ENCODE measurements at places on chromosomes 16 and 17.

- no peak for DNase-seq
Observed at GRCh38 chr17:44627513-44628242, 28.6 kb upstream of the MEIOC start.

DNA sequence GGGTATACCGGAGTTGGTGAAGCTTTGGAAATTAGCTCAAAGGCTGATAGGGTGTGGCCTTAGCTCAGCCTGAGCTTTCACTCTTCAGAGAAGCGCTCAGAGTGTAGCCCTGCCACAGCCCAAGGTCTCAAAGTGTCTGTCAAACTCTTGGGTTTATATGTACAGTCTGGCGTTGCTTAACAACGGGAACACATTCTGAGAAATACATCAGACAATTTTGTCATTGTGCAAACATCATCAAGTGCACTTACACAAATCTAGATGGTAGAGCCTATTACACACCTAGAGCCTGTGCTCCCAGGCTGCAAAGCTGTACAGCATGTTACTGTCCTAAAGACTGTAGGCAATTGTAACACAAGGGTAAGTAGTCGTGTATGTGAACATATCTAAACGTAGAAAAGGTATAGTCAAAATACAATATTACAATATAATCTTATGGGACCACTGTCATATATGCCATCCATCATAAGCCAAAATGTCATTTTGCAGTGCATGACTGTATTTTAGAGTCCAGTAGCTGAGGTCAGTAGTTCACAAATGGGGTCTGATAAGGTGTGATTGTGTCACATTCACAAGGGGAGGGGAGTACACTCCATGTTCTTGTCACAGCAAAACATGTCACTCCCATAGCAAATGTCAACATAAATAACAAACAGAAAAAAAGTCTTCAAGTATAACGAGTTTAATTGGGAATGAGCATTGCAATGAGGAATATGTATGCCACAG, 20.6 kb downstream of the CHAD start:
- DNase-seq, result no peak

GRCh38 chr17:36027761-36028160, 10.0 kb upstream of the CCL23 start:
- DNase-seq, result no peak

GRCh38 chr16:85629853-85630252, 16.7 kb downstream of the GSE1 start:
- no peak for DNase-seq

- no peak for DNase-seq
Observed at GRCh38 chr16:2915196-2915929, 3.6 kb downstream of the FLYWCH1 start.

GRCh38 chr17:82148997-82149396, 51.0 kb upstream of the FASN start:
- DNase-seq, result no peak

DNA sequence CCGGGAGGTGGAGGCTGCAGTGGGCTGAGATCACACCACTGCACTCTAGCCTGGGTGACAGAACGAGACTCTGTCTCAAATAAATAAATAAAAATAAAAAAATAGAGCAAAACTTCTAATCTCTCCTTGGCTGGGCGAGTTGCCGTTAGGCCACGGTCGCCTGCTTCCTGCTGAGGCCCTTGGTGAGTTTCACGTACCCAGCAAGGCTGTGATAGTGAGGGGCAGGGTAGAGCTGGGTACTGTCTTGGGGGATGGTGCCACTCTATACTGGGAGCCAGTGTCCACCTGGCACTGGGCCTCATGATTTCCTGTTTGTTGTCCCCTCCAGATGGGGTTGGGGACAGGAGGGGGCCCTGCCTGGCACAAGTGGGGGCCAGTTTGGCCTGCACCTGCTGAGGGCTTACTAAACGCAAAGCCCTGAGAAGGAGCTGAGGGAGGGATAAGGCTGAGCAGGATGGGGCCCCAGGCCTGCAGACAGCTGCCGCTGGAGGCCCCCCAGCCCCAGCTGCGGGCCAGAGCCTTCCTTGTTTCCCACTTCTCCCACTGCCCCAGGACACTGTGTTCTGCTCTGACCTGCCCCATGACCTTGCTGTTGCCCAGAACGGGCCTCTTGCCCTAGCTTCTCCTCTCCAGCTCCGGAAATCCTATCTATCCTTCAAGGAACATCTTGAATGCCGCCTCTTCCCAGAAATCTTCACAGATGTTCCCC, 25.4 kb downstream of the GJD3 start:
- DNase-seq, result no peak

DNA sequence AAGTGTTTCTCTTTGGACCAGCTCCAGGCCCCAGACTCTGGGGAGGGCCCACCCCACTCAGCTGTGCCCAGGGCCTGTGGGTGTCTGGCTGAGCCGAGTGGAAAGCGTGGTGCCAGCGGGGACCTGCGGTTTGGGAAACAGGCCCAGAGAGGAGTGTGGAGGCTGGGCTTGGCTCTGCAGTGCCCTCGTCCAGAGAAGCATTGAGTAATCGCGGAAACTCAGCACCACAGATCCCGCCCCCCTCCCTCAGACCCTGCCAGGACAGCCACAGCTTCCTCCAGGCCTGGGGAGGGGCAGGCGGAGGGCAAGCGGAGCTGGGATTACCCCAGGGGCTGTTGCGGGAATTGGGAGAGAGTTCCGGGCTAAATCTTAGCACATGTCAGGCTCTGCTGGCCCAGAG, 14.6 kb upstream of the PITPNA start:
- DNase-seq, result no peak

- no peak for DNase-seq
Observed at GRCh38 chr17:63596856-63597586, 3.7 kb upstream of the TACO1 start.

GRCh38 chr17:48997103-48997826, at the start of gene IGF2BP1:
Gene IGF2BP1, plus strand, starts transcription at chr17:48997385. Its CDS starts 361 bp downstream, at chr17:48997746.
- no peak for DNase-seq

GRCh38 chr16:84950906-84951305, 60.4 kb downstream of the ZDHHC7 start:
- no peak for DNase-seq

GRCh38 chr16:13061691-13062090, 160.3 kb downstream of the SHISA9 start:
- DNase-seq, result no peak

DNA sequence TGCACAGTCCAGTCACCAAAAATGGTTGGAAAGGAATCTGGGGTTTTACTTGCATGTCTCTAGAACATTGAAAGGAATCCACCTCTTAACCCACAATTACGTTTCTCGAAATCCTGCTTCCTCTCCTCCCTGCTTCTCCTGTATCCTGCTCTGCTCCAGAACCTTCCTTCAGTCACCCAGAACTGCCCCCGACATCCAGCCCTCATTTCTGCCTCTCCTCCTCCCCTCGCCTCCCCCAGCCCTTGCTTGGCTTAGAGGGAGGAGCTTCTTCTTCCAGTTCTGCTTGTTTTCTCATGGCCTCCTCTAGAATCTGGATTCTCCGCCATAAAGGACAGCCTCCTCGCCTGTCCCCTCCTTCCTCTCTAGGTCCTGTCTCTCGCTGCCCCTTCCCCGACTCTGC, 48.3 kb downstream of the ZDHHC7 start:
- DNase-seq, result no peak

DNA sequence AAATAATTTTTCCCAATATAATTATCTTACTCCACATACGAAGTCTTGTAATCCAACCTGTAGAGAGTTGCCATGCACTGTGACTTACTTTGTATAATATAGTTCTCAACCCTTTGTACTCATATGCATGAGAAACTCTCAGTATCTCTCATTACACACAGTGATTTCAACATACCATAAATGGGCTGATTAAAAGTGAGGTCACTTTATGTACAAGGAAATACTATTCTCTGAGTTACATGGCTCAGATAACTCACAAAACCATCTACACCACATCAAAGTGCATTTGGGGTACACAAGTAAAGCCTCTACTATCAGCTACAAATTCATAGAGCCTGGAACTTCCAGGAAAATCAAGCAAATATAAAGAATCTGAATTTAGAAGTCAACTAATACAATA, 27.9 kb downstream of the SLFN12 start:
- no peak for DNase-seq

DNA sequence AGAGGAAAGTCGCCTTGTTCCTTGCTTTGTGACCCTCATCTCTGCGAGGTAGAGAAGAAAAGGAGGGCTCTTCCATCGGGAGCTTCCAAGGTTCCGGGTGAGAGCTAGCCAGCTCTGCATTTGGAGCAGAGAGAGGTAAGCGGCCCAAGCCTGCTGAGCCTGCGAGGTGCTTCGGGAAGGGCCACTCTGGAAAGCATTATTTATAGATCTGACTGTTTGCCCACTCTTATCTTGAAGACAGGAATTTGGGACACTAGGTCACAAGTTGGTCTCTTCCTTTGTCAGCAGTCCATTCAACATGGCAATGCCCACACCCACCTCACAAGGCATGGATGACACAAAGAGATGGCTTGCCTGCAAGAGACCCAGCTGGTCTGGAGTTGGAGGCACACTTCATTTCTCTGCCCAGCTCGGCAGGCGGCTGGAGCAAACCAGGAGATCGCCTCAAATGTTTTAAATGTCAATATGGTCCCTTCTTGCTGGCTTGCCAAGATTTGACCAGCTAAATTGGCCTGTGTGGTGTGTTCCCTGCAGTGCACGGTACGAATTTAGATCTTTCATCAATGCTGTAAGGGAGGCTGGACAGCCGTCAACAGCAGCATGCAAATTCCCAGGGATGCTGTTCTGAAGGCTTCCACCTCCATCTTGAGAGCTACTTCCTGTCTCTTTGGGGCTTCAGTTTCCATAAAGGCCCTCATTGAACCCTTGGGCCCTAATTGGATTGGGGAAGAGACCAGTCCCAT, 19.5 kb downstream of the CBX4 start:
- no peak for DNase-seq

DNA sequence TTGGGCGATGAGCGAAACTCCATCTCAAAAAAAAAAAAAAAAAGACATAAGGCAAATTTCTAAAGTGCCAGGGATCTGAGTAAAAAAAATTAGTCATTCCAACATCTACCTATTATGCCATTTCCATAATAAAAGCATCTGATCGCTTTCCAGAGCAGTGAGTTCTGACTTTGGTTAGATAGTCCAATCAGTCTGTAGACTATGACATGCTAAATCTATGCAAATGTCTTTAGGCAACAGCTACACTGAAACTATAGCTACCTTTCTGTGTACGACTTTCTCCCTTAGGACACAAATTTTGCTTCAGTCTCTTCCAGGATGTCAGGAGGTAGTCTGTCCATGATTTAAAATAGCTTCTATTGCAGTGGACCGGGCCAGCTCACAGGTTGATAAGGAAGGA, 58.9 kb upstream of the ARHGAP44 start:
- DNase-seq, result no peak

DNA sequence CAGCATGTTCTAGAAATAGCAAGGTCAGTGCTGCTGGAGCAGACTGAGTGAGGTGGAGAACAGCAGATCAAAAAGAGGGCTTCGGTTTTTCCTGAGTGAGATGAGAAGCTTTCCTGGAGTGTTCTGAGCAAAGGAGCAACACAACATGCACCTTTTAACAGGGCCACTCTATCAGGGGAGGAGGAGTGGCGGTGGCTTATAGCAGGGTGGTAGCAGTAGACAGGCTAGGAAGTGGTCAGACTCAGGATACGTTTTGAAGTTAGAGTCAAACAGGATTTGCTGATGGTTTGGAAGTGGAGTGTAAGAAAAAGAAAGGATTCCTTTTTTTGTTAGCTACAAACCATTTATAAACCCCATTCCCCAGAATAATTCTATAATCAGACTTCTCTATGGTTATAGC, 12.5 kb downstream of the POLG2 start:
- no peak for DNase-seq

DNA sequence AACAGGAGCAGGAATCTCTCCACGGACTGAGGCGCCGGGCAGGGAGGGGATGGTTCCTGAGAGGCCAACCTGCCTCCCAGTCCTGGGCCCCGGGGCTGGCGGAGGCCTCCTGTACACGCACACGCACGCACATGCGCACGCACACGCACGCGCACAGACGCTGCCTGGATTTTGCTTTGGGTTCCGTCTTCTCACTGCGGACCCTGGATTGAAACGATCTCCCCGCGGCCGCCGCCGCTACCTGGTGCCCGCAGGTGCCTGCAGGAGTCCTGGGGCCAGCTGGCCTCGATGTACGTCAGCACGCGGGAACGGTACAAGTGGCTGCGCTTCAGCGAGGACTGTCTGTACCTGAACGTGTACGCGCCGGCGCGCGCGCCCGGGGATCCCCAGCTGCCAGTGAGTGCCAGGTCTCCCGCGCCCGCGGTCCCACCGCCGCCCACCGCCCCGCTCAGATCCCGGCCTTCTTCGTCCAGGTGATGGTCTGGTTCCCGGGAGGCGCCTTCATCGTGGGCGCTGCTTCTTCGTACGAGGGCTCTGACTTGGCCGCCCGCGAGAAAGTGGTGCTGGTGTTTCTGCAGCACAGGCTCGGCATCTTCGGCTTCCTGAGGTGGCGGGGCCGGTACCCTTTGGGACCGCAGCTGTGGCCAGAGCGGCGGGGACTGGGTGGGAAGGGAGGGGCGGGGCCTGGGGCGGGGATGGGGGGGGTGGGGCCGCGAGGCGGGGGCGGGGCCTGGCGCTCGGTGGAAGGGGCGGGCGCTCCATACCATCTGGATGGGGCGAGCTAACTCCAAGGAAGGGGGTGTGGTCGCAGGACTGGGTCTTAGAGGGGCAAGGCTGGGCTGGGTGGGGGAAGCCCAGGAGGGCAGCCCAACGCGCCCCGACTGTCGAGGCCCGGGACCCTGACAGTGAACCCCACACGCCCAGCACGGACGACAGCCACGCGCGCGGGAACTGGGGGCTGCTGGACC, 12.3 kb downstream of the CES4A start:
- peak; percentile 37 for DNase-seq

DNA sequence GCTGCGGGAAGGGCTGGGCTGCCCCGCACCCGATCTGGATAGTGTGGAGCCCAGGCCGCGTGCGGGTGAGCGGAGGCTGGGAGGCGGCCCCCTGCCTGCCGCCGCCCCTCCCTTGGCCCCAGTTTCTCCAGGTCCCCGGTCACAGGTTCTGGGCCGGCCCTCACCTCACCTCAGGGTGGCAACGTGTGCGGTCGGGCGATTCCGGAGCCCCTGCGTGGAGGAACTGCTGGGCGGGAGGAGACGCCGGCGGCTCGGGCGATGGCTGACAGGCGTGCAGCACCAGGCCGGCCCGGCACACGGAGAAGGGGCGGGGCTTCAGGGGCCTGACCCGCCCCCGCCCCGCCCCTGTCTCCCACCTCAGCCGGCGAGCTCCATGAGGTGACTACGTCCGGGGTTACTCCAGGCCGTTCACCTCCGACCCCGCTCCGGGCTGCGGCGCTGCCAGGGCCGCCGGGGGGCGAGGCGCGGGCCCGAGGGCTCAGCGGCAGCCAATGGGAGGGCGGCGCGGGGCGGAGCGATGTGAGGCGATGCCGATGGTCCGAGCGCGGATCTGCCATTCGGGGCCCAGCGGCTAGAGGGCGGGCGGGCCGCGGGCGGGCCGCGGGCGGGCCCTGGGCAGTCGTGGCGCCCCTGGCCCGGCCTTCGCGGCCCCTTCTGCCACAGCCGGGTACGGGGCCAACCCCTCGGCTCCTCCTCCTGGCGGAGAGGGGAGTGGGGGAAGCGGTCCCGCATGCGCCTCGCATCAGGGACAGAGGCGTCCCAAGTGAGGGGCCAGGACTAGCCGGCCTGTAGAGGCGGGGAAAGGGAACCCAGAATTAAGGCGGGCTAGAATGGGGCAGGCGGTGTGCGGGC, 16.7 kb upstream of the C17orf78 start:
- peak; percentile 89 for DNase-seq

GRCh38 chr16:920717-921116, 50.1 kb downstream of the LMF1 start:
- DNase-seq, result no peak

Data from NCI-H1092 (cell line).